ENCODE measurements at places on chromosomes 12 and 14.

GRCh38 chr12:20572451-20572850, 122.7 kb upstream of the SLCO1C1 start:
- no peak for DNase-seq

DNA sequence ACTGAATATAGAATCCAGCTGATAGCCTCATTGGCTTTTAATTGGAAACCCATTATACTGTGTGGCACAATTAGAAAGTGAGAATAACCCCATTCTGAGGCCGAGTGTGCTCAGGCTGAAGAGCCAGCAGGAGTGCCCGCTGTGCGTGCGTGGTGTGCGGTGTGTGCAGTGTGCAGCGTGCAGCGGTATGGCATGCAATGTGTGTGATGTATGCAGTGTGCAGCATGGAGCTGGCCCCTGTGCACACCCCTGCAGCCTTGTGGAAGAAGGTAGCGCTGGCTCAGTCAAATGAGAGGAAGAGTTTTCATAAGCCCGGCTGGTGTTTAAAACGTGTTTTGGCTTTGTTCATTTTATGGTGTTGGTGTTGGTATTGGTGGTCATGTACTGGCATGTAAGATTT, 22.9 kb downstream of the CKB start:
- no peak for DNase-seq

DNA sequence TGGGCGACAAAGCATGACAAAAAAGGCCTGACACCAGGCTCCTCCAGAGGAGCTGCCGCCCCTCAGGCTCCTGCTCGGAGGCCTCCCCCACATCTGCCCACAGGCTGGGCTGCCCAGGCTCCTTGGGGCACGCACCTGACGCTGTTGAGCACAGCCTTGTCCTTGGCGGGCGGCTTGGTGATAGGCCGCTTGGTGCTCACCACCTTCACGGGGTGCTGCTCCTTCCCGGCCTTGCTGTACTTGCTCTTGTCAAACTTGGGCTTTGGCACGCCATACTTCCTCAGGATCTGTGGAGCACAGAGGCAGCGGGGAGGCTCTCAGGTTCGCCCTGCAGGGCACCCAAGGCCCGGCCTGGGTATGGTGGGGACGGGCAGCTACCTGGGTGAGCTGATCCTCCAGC, 53.4 kb downstream of the TRAFD1 start:
- DNase-seq, result no peak

DNA sequence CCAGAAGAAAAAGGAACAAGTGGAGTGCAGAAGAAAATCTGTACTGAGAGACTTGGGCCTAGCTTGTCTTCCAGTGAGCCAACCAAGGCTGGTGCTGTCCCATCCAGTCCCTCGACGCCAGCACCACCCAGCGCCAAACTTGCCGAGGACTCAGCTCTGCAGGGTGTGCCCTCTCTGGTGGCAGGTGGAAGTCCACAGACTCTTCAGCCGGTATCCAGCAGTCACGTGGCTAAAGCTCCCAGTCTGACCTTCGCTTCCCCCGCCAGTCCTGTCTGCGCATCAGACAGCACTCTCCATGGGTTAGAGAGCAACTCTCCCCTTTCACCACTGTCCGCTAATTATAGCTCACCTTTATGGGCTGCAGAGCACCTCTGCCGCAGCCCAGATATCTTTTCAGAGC, 15.6 kb downstream of the CIPC start:
- DNase-seq, result no peak

DNA sequence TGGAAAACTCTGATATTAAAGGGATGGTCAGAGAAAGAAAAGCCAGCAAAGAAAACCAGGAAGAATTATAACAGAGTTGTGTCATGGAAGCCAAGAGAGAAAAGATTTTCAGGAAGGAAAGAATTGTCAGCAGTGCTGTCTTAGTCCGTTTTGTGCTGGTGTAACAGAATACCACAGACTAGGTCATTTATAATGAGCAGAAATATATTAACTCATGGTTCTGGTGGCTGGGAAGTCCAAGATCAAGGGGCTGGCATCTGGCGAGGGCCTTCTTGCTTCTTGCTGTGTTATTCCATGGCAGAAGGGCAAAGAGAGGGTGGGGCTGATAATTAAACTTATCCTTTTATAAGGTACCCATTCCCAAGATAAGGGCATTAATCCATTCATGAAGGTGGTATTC, 6.4 kb upstream of the INHBE start:
- no peak for DNase-seq

DNA sequence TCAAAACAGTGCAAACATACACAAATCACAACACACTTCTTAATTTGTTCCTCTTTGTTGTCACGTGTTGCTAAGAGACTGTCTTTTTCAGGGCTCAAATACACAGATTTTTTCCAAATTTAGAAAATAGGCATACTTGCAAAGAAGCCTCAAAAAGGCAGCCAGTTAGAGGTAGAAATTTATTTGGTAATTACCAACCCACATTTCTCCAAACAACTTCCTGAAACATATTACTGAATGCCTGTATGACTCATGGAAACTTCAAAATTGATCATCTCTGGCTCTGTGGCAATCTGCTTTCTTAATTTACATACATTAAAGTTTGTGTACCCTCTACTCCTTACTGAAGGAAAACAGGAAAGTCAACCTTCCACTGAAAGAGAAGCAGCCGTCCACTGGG, 36.4 kb downstream of the PPM1H start:
- DNase-seq, result no peak

GRCh38 chr12:2288875-2289274, 236.1 kb downstream of the CACNA1C start:
- no peak for DNase-seq

DNA sequence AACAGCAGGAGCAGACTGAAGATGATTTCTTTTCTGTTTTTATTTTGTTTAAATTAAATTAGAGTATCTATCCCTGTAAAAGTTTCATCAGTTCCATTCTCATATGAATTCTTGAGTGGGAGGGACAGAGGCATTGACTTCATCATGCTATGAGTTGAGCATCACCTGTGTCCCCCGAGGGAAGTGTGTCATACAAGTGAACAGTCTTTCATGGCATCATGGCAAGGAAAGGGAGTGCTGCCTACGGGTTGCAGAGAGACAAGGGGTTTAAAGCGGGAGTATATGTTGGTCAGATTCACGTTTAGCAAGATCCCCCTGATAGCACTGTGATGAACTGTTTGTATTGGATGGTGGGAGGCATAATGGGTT, 52.7 kb upstream of the HIF1A start:
- DNase-seq, result no peak

GRCh38 chr12:70695361-70696023, 58.3 kb upstream of the PTPRB start:
- no peak for DNase-seq

GRCh38 chr12:122999986-123000420, 19.5 kb downstream of the ARL6IP4 start:
- DNase-seq, result no peak

GRCh38 chr12:102939670-102940222, 17.7 kb upstream of the ASCL1 start:
- no peak for DNase-seq

DNA sequence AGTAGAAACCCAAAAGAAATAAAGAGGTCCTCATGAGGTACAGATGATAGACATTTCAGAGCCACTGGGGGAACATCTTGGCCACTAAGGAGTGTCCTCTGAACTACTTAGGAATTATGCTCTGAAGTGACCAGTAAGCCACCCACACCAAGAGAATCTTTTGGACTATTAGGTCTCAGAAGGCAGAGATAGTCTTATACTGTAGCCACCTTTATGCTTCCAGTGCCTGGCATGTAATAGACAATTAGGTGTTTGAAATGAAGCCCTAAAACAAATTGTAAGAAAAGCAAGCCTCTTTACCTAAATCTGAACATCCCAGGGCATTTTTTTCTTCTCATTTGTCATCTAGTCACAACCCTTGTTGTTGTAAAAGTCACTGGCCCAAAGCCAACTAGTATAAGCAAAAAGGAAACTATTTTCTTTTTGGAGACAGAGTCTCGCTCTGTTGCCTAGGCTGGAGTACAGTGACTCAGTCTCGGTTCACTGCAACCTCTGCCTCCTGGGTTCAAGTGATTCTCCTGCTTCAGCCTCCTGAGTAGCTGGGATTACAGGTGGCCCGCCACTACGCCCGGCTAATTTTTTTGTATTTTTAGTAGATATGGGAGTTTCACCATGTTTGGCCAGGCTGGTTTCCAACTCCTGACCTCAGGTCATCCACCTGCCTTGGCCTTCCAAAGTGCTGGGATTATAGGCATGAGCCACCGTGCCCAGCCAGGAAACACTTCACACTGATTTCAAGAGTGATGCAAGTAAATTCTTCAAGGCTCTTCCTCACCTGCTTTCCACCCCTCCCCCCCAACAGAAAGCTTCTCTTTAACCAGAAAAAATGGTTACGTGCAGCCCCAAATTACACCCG, 11.1 kb downstream of the PLEKHA5 start:
- DNase-seq, result no peak

- no peak for DNase-seq
Observed at GRCh38 chr12:14326699-14327098, 38.8 kb upstream of the ATF7IP start.

DNA sequence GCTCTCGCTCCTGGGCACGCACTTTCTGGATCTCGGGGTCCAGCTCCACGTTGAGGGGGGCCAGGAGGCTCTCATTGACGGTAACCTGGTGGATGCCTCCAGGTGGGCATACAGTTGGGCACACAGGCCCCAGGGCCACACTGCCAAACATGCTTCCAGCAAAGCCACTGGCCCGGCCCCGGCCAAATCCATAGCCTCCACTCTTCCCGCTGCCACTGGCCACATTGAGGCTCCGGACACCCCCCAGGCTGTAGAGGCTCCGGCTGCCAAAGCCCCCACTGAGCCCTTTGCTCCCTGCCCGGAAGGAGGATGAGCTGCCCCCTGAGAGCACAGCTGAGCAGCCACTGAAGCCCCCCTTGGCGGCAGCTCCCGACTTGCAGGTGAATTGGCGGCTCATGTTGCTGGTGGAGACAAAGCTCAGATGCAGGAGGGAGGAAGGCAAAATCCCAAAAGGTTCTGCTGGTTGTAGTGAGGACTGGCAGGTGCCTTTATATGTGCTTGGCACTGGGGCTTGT, at the start of gene KRT71:
Gene KRT71 (minus strand): TSS at position 465 of the 515 bp plus-strand sequence. CDS start 68 bp downstream, at position 397.
- no peak for DNase-seq

DNA sequence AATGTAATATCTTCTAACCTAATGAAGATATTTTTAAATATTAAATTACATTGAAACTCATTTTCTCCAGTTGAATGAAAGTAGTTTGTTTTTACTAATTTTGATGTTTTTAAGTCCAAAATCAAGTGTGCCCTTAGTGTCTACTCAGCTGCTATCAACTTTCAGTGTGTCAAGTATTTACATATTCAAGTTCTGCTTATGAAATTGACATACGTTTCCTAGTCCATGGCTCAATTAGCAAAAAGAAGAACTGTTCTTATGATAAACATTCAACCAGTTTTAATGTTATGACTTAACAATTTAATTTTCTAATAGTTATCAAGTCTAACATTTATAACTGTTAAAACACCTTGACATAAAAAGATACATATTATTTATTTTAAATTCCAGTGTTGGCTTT, 137.1 kb downstream of the DUSP6 start:
- no peak for DNase-seq

DNA sequence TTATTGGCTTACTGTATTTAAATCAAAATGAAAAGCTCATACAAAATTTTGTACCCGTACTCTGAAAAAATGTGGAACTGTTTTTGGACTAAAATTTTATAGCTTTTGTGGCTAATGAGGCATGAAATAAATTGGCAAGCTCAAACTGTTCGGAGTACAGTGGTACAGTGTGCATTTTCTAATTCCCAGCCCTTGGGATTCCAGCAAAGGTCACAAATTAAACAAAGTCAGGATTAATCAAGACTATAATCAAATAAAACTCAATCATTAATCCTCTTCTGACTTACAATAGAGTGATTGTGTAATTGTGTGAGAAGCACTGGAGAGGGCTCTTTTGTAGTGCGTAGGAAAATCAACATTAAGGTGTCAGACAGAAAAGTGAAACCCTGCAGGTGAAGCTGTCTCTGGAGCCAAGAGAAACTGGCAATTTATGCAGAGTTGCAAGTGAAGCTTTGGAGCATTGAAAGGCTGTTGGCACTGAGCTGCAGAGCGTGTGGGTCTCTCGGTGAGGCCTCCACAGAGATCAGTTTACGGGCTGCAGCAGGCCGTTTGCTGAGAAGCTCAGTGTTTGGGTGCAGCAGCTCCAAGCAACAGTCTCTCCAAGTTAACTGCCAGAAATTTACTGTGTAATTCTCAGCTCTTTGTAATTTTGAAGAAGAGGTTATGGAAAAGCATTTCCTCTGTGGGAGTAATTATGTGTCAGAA, 275.9 kb downstream of the FBXL14 start:
- DNase-seq, result no peak

GRCh38 chr12:49503674-49504180, 35.1 kb upstream of the KCNH3 start:
- no peak for DNase-seq
